Left renal pelvis (tissue), 4 donors: ENCODE measurements at places on chromosomes 6 and 20.

DNA sequence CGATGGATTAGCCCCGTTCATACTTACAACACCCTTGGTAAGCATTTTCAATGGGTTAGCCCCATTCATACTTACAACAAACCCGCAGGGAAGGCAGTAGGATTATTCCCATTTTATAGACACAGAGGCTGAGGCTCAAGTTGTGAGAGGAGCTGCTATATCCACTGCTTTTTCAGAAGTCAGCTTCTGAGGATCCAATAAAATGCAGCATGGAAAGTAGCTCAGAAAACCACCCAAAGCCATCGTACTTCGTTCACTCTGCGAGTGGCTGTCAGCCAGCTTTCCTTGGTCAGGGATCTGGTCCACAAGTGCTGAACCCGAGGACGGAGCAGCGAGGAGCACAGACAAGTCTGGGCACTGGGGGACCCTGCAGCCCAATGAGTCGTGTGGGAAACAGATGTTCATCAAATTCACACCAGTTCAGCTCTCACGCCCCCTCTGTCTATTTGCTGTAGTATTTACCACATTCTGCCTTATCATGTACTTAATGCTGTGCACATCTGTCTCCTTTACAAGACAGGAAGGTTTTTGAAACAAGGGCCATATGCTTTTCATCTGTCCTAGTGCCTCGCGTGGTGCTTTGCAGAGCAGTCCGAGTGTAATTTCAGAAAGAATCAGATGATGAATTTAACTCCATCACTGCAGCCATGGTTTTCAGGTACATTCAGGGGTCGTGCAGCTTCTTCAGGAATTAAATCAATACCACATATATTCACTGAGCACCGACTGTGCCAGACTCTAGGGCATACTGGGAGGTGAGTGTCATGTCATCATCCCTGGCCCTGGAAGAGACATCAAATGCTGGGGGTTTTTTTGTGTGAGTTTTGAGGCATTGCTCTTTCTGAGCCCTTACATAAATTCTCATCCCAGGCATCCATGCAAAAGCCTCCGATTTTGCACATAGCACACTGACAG, 256.9 kb downstream of the CDH26 start:
- no peak for DNase-seq

GRCh38 chr6:135066806-135067205, 12.2 kb upstream of the HBS1L start:
- DNase-seq = no peak

DNA sequence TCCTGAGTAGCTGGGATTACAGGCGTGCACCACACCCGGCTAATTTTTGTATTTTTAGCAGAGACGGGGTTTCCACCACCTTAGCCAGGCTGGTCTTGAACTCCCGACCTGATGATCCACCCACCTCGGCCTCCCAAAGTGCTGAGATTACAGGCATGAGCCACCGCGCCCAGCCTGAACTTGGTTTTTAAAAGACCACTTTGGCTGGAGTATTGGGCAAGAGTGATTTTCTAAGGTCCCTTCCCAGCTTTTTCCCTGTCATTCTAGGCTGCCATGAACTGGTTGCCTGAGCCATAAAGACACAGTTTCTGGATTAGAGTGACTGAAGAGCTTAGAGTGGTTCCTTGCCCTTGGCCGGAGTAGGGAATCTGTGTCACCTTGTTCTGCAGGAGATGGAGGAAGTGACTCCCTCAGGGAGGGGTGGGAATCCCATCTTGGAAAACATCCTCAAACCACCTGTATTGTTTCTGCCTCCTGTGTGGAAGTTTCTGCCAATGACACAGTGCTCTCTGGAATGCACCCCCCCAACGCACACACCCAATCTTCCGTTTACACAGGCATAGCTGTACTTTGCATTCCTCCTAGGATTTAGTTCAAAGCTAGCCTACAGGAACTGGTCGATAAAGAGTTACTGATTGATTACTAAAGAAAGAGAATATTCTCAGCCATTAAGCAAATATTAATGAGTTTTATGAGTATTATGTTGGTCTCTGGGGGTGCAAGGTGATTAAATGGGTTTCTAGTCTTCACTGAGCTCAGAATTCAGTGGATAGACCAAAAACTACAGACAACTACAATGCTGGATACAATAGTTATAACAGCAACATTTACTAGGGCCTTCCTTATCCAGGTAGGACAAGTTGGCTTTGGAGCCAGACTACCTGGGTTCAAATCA, 18.2 kb downstream of the BCL2L1 start:
- no peak for DNase-seq

GRCh38 chr20:41047279-41047974, 18.8 kb downstream of the TOP1 start:
- DNase-seq = no peak

DNA sequence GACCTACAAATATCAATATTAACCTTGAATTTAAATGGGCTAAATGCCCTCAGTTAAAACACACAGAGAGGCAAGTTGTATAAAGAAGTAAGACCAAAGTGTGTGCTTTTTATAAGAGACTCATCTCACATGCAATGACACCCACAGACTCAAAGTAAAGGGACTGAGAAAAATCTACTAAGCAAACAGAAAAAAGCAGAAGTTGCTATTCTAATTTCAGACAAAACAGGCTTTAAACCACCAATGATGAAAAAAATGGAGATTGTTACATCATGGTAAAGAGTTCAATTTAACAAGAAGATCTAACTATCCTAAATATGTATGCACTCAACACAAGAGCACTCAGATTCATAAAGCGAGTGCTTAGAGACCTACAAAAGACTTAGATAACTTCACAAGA, 741.9 kb upstream of the MARCKS start:
- no peak for DNase-seq

DNA sequence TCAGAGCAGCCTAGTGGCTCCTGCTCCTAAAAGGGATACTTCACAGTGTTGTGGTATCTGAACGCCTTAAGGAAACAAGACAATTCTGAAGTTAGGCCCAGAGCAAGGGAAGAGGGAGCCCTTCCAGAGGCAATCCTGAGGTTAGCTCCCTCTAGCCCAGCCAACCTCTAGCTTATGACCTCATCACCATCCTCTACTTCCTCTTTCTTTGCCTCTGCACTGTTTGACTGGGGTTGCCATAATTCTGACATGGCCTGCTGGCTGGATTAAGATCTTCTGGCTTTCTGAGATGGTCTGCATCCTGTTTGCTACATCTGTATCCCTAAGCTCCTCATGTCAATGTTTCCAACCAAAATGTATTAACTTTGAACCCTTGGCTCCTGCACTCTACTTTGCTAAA, 23.3 kb upstream of the BMP2 start:
- DNase-seq = no peak

DNA sequence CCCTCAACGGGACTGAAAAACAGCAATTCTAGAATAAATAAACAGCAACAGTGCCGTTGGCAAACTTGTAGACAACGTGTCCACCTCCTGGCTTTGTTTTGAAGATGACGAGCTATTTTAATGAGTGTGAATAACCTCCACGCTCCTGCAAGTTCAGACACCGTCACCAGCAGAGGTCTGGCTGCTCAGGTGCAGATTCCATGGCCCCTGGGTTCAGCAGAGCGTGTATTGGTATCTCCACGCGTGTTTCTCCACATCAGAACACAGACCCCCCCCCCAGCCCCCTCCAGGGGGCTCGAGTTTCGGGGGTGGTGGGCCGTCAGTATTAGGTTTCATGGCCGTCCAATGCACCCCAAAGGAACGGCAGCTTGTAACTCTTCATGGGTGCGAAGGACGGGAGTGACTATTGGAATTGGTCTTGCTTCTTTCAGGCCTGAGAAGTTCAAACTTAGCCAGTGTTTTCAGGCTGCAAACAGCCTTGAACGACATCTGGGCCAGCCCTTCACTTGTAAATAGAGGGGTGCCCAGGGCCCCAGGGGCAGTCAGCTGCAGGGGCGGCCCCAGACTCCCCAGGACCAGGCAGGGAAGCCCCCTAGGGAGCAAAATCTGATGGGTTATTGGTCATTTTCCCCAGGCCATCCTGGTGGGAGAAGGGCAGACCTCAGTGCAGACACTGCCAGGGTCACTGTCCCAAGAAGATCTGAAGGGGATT, 308.6 kb downstream of the TAF4 start:
- no peak for DNase-seq
